Adrenal gland (tissue), 19 donors: ENCODE measurements at places on chromosomes 12 and 14. TPM values are rescaled to one million over a fixed set of nuclear protein-coding genes. Genes with fewer than 3 reads are reported as not detected.

- peaks cover 10% of the 10 kb centered on the region for H3K4me1 ChIP-seq
- no peak overlapping the region for H3K27ac ChIP-seq
- no peak overlapping the region for H3K4me3 ChIP-seq
- DNase-seq = no peak
- H3K36me3 ChIP-seq = no peaks in the 10 kb centered on the region
Measured at GRCh38 chr12:56541631-56542030, 20.0 kb downstream of the RBMS2 start.

DNA sequence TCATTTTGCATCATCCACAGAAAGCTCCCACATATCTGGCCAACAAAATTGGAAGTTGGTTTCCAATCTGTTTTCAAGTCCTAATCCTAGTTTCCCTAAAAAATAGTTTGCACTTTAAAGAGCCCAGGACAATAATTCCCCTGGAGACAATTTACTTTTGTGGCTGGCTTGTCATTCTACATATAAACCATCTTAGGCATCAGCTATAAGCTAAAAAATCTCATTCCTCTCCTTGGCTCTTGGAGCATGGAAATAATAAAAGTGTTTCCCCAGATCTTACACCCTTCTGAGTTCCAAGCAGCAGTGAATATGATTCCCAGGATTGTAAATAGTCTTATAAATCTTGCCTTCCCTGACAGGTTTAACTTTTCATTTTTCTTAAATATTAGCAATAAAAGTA lies 89.1 kb upstream of the NUDT4 start:
- no peak overlapping the region for H3K4me3 ChIP-seq
- DNase-seq = no peak
- H3K27me3 ChIP-seq = no peaks in the 10 kb centered on the region
- peaks cover 5% of the 10 kb centered on the region for H3K4me1 ChIP-seq
- H3K36me3 ChIP-seq = no peaks in the 10 kb centered on the region

DNA sequence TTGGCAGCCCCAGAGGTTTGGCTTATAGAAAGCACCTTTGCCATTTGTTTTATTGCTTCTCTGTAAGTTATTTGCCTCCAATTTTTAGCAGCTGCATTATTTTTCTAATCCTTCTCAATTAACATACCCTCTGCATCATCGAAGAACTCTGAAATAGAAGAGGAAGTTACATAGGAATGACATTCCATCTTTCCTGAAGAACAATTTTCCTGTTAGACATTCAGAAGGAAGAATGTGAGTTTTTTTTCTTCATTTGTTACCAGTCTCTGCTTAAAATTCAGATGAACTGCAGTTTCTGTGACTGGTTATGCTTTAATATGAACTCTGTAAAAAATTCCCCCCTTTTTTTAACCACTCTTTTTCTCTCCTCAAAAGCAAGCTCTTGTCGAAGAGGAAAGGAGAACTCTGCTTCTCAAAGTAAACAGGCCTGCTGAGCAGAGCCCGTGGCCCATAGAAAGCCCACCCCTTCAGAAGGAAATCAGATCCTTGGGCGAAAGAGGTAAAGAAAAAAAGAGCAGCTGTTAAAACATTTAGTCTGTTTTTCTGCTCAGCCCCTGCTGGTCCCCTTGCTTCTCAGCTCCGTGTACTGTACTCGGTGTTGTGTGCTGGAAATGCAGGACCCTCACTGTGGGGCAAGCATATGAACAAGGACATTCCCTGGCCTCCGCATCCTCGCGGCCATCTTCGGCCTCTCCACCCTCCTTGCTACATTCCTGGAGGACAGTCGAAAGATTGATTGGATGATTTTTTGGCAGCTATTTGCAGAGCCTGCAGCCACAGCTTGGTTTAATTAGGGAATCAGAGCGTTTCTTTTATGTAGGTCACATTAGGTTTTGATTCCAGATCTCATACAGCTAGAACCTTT lies 164.4 kb upstream of the LRIG3 start:
- DNase-seq = no peak
- H3K27ac ChIP-seq = no peak overlapping the region
- H3K27me3 ChIP-seq = no peaks in the 10 kb centered on the region
- H3K4me3 ChIP-seq = no peak overlapping the region

DNA sequence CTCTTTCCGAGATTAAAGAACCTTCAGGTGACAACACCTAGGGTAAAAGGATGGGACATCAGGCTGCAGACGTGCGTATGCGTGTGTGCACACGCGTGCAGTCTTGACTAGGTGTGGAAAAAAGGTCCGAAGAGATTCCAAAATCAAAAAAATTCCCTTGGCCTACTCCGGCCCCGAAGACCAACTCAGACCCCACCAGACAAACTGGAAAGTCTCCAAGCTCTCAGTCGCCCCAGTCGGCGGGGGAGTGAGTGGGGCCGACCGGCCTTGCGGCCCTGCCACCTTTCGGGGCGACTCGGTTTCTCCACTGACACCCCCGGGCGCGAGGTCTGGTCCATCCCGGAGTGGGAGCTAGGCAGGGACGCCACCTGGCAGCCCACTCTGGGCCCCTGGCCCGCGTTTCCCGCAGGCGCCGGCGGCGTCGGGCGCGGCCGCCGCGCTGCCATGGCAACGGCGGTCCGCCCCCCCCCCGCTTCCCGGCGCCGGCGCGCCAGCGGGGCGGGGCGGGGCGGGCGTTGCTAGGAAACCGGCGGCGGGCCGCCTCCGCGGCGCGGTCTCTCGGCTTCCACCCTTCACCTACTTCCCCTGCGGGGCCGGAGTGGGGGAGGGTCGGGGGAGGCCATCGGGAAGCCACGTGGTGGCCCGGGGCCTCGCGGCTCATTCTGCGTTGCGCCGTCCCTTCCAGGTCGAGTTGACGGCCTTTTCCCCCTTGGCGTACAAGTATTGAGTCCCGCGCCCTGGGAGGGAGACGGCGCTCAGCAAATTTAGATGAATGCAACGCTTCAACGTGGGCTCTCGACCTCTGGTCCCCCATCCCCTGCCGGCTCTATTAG lies 253.1 kb downstream of the EFCAB11 start:
- peak; percentile 89 for DNase-seq
- peak overlapping the region; percentile 77 for H3K4me3 ChIP-seq
- H3K27ac ChIP-seq = no peak overlapping the region
- peaks cover 19% of the 10 kb centered on the region for H3K4me1 ChIP-seq
- no peaks in the 10 kb centered on the region for H3K27me3 ChIP-seq

DNA sequence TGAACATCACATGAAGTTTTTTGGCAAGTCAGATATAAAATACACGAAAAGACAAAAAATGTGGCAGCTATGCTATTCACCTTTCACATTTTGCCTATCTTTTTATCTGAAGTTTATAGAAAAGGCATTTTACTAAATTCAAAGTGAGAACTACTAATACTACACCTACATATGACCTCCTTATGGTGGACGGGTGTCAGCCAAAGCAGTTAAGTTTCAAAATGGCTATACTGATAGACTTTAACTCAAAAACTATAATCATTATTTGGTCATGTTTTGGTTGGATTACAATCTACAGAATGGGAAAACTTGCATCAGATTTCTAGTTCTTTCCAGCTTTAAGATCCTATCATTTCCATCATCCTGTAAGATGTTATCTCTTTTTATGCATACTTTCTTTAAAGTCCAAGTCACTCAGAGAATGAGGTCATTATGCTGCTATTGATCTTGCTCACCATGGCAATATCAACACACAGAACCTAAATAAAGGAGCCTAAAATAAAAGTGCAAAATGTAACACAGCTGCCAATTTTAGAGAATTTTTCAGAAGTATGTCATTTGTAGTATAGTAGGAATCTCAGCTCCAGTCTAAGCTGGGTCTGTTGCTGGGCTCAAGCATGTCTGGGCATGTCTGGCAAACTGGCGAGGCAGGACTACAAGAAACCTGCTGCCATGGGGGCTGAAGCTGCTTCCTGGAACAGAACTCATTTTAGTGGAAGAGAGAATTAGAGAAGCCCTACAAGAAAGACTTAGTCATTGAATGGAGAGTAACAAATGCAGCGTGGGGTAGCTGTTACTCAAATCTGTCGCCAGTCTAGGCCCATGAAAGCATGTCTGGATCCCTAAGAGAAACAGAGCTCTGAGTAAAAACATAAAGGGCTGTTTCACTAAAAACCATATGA lies 7.6 kb upstream of the AEBP2 start:
- no peaks in the 10 kb centered on the region for H3K27me3 ChIP-seq
- no peak for DNase-seq
- H3K36me3 ChIP-seq = no peaks in the 10 kb centered on the region
- no peak overlapping the region for H3K4me3 ChIP-seq
- H3K27ac ChIP-seq = no peak overlapping the region

DNA sequence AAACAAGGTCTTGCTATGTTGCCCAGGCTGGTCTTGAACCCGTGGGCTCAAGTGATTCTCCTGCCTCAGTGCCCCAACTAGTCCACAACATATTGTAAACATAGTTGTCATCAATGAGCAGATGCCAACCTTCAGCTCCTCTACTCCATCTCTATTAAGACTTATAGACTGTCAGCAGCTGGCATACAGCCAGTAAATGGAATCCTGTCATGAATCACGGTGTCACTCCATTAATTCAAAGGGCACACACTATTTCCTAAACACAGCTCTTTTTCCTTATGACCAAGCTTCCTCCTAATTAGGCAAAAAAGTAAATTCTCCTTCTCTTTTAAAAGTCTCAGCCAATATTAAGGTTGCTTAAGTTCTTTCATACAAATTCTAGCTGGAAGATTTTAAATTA lies 111.2 kb downstream of the ITPR2 start:
- no peaks in the 10 kb centered on the region for H3K27me3 ChIP-seq
- no peak overlapping the region for H3K27ac ChIP-seq
- DNase-seq = no peak

- H3K27ac ChIP-seq = no peak overlapping the region
- no peak for DNase-seq
- H3K36me3 ChIP-seq = no peaks in the 10 kb centered on the region
- no peaks in the 10 kb centered on the region for H3K4me1 ChIP-seq
- H3K4me3 ChIP-seq = no peak overlapping the region
- no peaks in the 10 kb centered on the region for H3K27me3 ChIP-seq
Measured at GRCh38 chr14:34920339-34920738, 45.2 kb upstream of the BAZ1A start.

DNA sequence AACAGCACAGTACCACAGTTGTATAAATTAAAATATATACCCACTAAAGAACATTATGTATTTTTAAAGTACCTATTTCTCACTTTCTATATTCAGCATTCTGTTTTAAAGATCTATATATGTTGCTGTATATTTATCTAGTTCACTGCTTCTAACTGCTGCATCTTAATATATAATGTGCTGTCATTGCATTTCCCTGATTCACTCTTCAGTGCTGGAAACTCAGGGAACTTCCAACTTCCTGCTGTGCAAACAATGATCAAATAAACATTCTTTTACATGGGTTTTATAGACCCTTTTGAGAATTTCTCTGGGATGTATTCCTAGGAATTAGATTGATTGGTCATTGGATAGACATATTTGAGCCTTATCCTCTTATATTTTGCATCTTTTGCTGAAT lies 379.1 kb downstream of the APAF1 start:
- H3K27ac ChIP-seq = no peak overlapping the region
- H3K4me3 ChIP-seq = no peak overlapping the region
- H3K4me1 ChIP-seq = no peaks in the 10 kb centered on the region
- DNase-seq = no peak
- H3K36me3 ChIP-seq = no peaks in the 10 kb centered on the region
- no peaks in the 10 kb centered on the region for H3K27me3 ChIP-seq

BORCS5 gene
- 30.1 TPM for total RNA-seq

GRCh38 chr14:104019806-104020205 lies 65.7 kb upstream of the ASPG start:
- H3K4me3 ChIP-seq = no peak overlapping the region
- no peaks in the 10 kb centered on the region for H3K36me3 ChIP-seq
- no peak overlapping the region for H3K27ac ChIP-seq
- no peak for DNase-seq
- no peaks in the 10 kb centered on the region for H3K27me3 ChIP-seq
- no peaks in the 10 kb centered on the region for H3K4me1 ChIP-seq

CD163L1 gene
- 1.1 TPM for total RNA-seq

GRCh38 chr12:66119870-66120241 lies 10.7 kb downstream of the LLPH start:
- H3K4me1 ChIP-seq = no peaks in the 10 kb centered on the region
- H3K36me3 ChIP-seq = peaks cover 11% of the 10 kb centered on the region
- no peak for DNase-seq
- H3K27ac ChIP-seq = no peak overlapping the region
- H3K27me3 ChIP-seq = no peaks in the 10 kb centered on the region

GRCh38 chr12:96274331-96274730 lies 80.2 kb downstream of the ELK3 start:
- no peaks in the 10 kb centered on the region for H3K4me1 ChIP-seq
- H3K4me3 ChIP-seq = no peak overlapping the region
- H3K27me3 ChIP-seq = no peaks in the 10 kb centered on the region
- H3K36me3 ChIP-seq = no peaks in the 10 kb centered on the region
- DNase-seq = no peak

DLK1 gene
- total RNA-seq = 1,127 TPM

IFNG-AS1 gene
- total RNA-seq = not detected

STAC3 gene
- total RNA-seq = 3.7 TPM

FAIM2 gene
- total RNA-seq = 2.3 TPM

DNA sequence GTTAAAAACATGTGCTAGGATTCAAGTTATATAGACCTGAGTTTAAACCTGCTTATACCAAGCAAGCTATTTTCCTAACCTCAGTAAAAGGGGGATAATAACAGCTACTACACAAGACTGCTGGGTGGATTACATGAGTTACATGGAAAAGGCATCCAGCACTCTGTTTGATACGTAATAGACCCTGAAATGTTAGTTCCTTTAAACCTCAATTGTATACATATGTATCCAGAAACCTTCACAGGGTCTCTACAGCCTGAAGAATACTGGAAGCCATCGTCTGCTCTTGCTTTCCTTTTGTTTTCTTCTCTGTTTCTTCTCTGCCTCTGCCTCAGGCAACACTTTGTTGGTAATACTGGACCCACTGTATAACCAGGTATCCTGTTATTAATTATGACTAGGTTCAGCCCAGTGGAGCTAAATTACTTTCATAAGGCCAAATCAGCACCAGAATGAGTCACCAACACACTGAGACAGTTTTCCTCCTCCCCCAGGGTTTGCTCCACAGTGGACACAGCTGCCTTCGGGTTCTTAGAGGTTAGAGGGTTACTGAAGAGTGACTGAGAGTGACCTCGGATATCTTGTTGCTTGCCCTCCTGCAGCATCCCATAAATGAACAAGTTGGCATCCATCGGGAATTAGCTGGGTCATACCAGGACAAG lies 127.1 kb downstream of the CAPZA3 start:
- no peak overlapping the region for H3K27ac ChIP-seq
- H3K36me3 ChIP-seq = no peaks in the 10 kb centered on the region
- no peaks in the 10 kb centered on the region for H3K27me3 ChIP-seq
- H3K4me1 ChIP-seq = peaks cover 6% of the 10 kb centered on the region
- H3K4me3 ChIP-seq = no peak overlapping the region

GRCh38 chr12:65133879-65134278 lies 12.8 kb upstream of the WIF1 start:
- no peaks in the 10 kb centered on the region for H3K4me1 ChIP-seq
- no peaks in the 10 kb centered on the region for H3K36me3 ChIP-seq

GRCh38 chr12:57196439-57196838 lies 20.2 kb upstream of the NXPH4 start:
- H3K36me3 ChIP-seq = no peaks in the 10 kb centered on the region
- no peak overlapping the region for H3K27ac ChIP-seq
- no peaks in the 10 kb centered on the region for H3K27me3 ChIP-seq
- no peaks in the 10 kb centered on the region for H3K4me1 ChIP-seq

GRCh38 chr12:131783915-131784541 lies 44.2 kb upstream of the MMP17 start:
- no peak overlapping the region for H3K27ac ChIP-seq
- H3K27me3 ChIP-seq = no peaks in the 10 kb centered on the region
- H3K4me1 ChIP-seq = no peaks in the 10 kb centered on the region
- peak; percentile 69 for DNase-seq
- no peaks in the 10 kb centered on the region for H3K36me3 ChIP-seq
